ENCODE measurements at places on chromosomes 4 and X. TPM values are rescaled to one million over a fixed set of nuclear protein-coding genes. Genes with fewer than 3 reads are reported as not detected.

STARD8 gene
- 1.3 TPM for total RNA-seq

TSC22D3 gene
- total RNA-seq: 59.2 TPM

ESX1 gene
- total RNA-seq: not detected

DCAF12L2 gene
- total RNA-seq: not detected

HSFX4 gene
- not detected for total RNA-seq

TKTL2 gene
- not detected for total RNA-seq

FAAH2 gene
- total RNA-seq: 1.7 TPM
